ENCODE measurements at places on chromosomes 13 and 19. TPM values are rescaled to one million over a fixed set of nuclear protein-coding genes. Genes with fewer than 3 reads are reported as not detected.

- peak overlapping the region; percentile 45 for H3K4me3 ChIP-seq
- DNase-seq, result no peak
- no peaks in the 10 kb centered on the region for H3K4me1 ChIP-seq
- H3K36me3 ChIP-seq, result no peaks in the 10 kb centered on the region
- H3K27me3 ChIP-seq, result peaks cover 14% of the 10 kb centered on the region
Measured at GRCh38 chr13:53782488-53782961, 753.9 kb downstream of the OLFM4 start.

DNA sequence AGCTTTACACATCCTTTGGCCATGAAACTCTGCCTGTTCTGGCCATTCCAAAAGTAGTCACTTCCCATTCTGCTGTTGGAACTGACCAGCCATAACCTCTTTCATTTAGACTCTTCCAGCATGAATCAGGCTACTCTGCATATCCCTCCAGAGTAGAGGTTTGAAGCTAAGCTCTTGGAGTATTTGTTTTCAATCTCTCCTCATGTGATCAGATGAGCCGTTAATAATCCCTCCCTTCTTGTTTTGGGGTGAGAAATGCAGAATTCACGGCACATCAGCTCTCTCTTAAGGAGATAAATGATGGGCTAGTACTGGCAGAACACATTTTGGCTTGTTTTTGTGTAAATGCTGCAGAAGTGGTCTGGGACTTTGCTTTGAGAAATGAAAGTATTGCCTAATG, 519.9 kb downstream of the PCDH17 start:
- no peak overlapping the region for H3K4me3 ChIP-seq
- no peaks in the 10 kb centered on the region for H3K4me1 ChIP-seq
- H3K36me3 ChIP-seq, result no peaks in the 10 kb centered on the region
- no peak for DNase-seq

- no peak for DNase-seq
- H3K27ac ChIP-seq, result no peak overlapping the region
- no peaks in the 10 kb centered on the region for H3K4me1 ChIP-seq
- no peaks in the 10 kb centered on the region for H3K36me3 ChIP-seq
- H3K27me3 ChIP-seq, result peaks cover 13% of the 10 kb centered on the region
- H3K4me3 ChIP-seq, result no peak overlapping the region
Measured at GRCh38 chr19:20271215-20271926, 104.4 kb downstream of the ZNF486 start.

- no peak overlapping the region for H3K27ac ChIP-seq
- no peak for DNase-seq
- H3K4me3 ChIP-seq, result no peak overlapping the region
- no peaks in the 10 kb centered on the region for H3K36me3 ChIP-seq
- H3K4me1 ChIP-seq, result no peaks in the 10 kb centered on the region
Measured at GRCh38 chr19:42143341-42144234, 11.3 kb upstream of the POU2F2 start.

GRCh38 chr13:50829896-50830295, 13.6 kb downstream of the DLEU7 start:
- no peak overlapping the region for H3K27ac ChIP-seq
- DNase-seq, result no peak
- no peaks in the 10 kb centered on the region for H3K27me3 ChIP-seq
- no peaks in the 10 kb centered on the region for H3K4me1 ChIP-seq

DNA sequence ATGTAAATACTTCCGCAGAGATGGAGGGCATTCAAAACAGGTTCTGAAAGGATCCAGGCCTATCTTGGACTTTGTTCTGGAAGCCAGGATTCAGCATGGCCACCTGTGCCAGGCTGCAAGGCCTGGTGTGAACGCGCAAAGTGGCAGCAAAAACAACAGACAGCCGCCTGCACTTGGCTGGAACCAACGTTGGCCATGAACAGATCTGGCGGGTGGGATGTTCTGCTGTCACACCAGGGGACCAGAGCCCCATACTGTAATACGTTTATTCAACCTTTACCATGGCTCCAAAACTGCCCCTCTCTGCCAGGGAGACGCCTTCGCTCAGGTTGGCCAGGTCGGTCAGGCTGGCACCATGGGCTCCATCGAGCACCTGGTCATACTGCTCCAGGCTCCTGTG, 69.7 kb downstream of the EPS15L1 start:
- DNase-seq, result no peak
- peak overlapping the region; percentile 12 for H3K27ac ChIP-seq
- no peak overlapping the region for H3K4me3 ChIP-seq
- H3K4me1 ChIP-seq, result peaks cover 26% of the 10 kb centered on the region
- H3K36me3 ChIP-seq, result peaks cover 85% of the 10 kb centered on the region
- H3K27me3 ChIP-seq, result no peaks in the 10 kb centered on the region

GRCh38 chr19:43667126-43667875, 2.7 kb downstream of the PLAUR start:
- peaks cover 37% of the 10 kb centered on the region for H3K4me1 ChIP-seq
- H3K4me3 ChIP-seq, result peak overlapping the region; percentile 79

DNA sequence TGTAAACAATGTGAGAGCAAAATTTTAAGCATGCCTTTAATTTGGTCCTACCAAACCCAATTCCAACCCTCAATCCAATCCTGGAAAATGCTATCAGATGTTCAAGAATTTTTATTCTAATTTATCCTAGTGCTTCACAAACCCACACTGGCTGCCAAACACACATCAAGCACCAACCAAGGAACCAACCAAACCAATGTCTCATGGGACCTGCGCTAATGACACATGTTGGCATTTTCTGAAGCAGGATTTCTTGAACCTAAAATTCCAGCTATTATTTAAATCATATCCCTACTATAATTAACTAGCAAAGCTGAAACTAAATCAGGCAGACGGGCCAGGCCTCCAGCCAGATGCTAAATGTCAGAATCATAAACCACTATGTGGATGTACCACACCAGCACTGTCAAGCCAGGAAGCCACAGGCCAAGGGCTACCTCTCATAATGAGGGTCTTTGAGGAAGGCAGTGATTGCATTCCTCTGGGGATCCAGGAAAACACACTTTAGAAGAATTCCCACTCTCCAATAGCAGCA, 5.8 kb downstream of the LATS2 start:
- H3K4me3 ChIP-seq, result no peak overlapping the region
- no peaks in the 10 kb centered on the region for H3K36me3 ChIP-seq
- H3K27ac ChIP-seq, result peak overlapping the region; percentile 13
- peaks cover 100% of the 10 kb centered on the region for H3K4me1 ChIP-seq

GRCh38 chr13:110014719-110015118, 228.3 kb upstream of the IRS2 start:
- peaks cover 6% of the 10 kb centered on the region for H3K4me1 ChIP-seq
- DNase-seq, result no peak
- no peak overlapping the region for H3K27ac ChIP-seq
- H3K27me3 ChIP-seq, result peaks cover 3% of the 10 kb centered on the region
- H3K4me3 ChIP-seq, result no peak overlapping the region
- H3K36me3 ChIP-seq, result no peaks in the 10 kb centered on the region

DNA sequence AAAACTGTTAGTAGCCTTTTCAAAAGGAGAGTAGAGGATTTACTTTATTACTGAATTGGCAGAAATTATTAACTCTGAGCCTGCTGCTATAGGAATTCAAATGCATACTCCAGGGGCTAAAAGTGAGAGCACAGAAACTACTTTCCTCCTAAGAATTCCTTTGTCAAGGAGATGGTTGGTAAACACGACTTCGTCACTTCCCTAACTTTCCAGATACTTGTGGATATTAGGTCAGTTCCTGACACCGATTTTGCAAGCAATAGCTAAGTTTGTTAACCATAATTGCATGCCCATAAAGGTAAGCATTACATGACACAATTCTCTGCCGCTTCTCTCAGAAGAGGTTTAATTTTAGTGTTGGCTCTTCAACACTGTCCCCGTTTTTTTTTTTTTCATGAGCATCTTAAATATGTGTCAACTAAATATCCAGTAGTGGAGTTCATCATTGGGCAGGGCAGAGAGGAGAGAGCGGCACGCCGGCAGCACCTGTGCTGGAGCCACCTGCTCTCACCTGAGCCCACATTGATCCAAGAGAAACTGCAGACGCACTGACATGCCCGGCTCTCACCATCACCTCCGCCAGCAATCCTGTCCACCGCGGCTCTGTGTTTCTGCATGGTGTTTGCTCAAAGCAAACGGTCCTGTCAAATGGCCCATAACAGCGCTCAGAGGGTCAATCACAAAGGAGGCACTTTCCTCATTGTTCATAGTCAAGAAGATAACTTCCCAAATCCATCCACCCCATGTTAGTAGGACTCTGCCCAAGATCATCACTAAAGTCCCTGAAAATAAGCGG, 2.6 kb downstream of the MED26 start:
- DNase-seq, result no peak
- H3K27me3 ChIP-seq, result no peaks in the 10 kb centered on the region
- peak overlapping the region; percentile 54 for H3K27ac ChIP-seq
- H3K4me1 ChIP-seq, result peaks cover 95% of the 10 kb centered on the region

DNA sequence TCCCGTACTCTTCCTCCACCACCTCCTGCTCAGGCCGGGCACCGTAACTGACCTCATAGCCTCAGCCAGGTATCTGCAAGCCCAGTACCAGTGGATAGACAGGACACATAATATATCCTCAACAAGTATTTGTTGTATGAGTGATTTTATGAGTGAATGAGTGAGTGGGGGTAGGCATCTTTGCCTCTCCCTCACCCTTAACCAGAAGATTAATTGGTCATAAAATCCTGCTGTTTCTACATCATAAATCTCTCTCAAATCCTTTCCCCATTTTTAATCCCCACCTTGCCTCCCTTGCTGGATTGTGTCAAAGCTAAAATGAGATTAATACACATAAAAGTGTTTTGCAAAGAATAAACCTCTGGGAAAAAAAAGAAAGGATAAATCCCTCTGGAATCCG, 44.4 kb upstream of the HMGB1 start:
- no peaks in the 10 kb centered on the region for H3K4me1 ChIP-seq
- H3K4me3 ChIP-seq, result no peak overlapping the region
- no peaks in the 10 kb centered on the region for H3K27me3 ChIP-seq
- DNase-seq, result no peak

DNA sequence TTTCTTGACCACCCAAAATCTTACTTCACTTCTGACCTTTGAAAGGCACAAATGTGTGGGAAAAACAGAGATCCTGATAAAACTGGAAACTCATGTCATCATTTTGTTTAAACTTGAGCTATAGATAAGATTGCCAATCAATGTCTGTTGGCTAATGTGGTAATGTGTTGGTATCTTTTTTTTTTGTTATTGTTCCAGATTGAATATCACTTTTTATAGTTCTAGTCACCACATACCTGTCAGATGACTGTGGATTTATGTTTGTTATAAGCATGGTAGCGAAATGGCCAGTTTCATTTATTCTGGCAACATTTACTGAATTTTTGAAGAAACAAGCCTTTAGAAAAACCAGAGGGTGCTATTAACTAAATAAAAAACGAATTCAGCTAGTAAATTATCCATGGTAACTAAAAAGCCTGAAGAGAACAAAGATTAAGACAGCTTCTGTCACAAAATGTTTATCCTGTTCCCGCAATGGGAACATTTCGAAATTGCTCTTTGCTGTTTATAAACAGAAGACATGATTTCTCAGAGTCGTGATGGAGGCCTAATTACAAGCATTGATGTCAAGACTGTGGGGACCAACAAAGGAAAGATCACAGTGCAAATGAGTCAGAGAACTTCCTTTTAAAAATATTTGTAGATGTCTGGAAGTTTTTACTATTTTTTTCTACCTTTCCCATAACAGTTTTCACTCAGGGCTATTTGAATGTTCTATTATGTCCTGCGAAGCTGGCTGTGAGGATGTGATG, 82.9 kb upstream of the POSTN start:
- no peak for DNase-seq
- H3K27ac ChIP-seq, result no peak overlapping the region
- no peak overlapping the region for H3K4me3 ChIP-seq
- H3K36me3 ChIP-seq, result no peaks in the 10 kb centered on the region

GRCh38 chr19:7705387-7706187, 3.7 kb upstream of the FCER2 start:
- DNase-seq, result peak; percentile 30
- H3K4me1 ChIP-seq, result no peaks in the 10 kb centered on the region
- no peak overlapping the region for H3K4me3 ChIP-seq
- no peaks in the 10 kb centered on the region for H3K36me3 ChIP-seq
- peaks cover 57% of the 10 kb centered on the region for H3K27me3 ChIP-seq

DNA sequence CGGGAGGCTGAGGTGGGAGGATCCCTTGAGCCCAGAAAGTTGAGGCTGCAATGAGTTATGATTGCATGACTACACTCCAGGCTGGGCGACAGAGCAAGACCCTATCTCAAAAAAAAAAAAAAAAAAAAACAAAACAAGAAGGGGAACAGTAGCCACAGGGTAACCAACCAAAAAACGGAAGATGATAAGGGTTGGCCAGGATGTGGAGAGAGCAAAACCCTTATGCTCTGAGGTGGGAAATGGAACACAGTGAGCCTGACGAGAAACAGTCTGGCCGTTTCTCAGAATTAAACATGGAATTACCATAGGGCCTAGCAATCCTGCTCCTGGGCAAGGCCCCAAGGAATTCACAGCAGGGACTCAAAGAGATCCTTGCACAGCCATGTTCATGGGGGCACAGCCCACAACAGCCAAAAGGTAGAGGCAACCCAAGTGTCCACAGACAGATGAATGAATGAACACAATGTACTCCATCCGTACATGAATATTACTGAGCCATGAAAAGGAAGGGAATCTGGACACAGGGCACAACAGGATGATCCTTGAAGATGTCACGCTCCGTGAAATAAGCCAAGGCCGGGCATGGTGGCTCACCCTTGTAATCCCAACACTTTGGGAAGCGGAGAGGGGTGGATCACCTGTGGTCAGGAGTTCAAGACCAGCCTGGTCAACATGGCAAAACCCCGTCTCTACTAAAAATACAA, 11.3 kb downstream of the NMRK2 start:
- H3K4me1 ChIP-seq, result peaks cover 58% of the 10 kb centered on the region
- no peak overlapping the region for H3K4me3 ChIP-seq
- peaks cover 6% of the 10 kb centered on the region for H3K36me3 ChIP-seq
- DNase-seq, result no peak
- peak overlapping the region; percentile 84 for H3K27ac ChIP-seq

GRCh38 chr13:84290386-84290785, 408.1 kb upstream of the SLITRK1 start:
- H3K4me1 ChIP-seq, result no peaks in the 10 kb centered on the region
- no peak overlapping the region for H3K4me3 ChIP-seq
- DNase-seq, result no peak
- no peaks in the 10 kb centered on the region for H3K27me3 ChIP-seq
- H3K27ac ChIP-seq, result no peak overlapping the region
- no peaks in the 10 kb centered on the region for H3K36me3 ChIP-seq

DNA sequence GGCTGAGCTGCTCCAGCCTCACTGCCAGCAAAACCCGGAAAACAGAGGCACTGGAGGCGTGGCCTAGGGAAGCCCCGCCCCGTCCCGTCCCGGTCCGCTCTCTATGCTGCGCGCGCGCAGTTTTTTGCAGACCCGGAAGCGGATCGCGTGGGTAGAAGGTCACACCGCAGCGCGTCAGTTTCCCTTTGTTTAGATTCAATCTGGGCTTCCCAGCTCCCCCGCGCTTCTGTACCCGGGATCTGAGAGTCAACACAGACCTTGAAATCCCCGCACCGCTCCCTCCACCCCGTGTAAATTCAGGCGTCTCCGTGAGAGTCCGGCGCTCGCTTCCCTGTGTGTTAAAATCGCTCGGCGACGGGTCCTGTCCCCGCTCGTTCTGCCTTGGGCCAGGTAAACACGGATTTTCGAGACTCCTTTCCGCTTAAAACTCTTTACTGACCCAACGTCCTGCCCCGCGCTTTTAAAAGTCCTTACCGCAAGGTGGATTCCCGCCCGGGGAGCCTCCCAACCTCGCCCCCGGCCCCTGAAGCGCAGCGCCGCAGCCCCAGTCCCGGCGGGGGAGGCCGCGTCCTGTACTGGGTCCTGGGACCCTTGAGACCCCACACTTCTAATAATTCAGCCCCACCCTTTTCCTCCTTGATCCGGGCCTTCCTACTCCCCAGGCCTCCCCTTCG, at the start of gene ZNF610:
TSS of gene ZNF610 (plus strand) at position 127 of the 674 bp plus-strand sequence. CDS start 12,930 bp downstream, outside the sequence.
- peaks cover 9% of the 10 kb centered on the region for H3K36me3 ChIP-seq
- no peaks in the 10 kb centered on the region for H3K27me3 ChIP-seq
- peak within 1 kb of the TSS; percentile 85 for H3K27ac ChIP-seq
- H3K4me3 ChIP-seq, result peak within 1 kb of the TSS; percentile 82
- DNase-seq, result peak; percentile 92

Gene ADGRE1
- not detected for total RNA-seq

Gene LCP1
- 14.1 TPM for total RNA-seq

Gene PRSS57
- not detected for total RNA-seq

Gene PEAK3
- 0.77 TPM for total RNA-seq

Data from left ventricle myocardium inferior (tissue), 1 donor.